ENCODE measurements at places on chromosomes 12 and 14.

DNA sequence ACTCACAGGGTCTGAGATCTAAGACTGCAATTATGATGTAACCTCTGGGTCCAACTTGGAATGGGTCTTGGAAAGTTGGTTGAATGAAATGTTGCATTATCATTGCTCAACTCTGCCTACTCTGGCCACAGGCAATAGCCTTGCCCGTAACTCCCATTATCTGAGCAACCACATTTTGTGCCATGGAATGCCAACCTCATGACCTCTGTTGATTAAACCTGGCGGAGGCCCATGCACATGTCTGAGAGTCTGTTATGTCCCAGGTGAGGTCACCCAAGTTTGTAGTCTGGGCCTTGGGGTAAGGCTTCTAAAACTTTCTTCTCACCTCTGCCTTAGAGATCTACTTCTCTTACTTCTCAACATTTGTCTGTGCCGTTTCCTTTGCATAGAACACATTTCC is 140.9 kb downstream of the TBX5 start:
- DNase-seq, result no peak

DNA sequence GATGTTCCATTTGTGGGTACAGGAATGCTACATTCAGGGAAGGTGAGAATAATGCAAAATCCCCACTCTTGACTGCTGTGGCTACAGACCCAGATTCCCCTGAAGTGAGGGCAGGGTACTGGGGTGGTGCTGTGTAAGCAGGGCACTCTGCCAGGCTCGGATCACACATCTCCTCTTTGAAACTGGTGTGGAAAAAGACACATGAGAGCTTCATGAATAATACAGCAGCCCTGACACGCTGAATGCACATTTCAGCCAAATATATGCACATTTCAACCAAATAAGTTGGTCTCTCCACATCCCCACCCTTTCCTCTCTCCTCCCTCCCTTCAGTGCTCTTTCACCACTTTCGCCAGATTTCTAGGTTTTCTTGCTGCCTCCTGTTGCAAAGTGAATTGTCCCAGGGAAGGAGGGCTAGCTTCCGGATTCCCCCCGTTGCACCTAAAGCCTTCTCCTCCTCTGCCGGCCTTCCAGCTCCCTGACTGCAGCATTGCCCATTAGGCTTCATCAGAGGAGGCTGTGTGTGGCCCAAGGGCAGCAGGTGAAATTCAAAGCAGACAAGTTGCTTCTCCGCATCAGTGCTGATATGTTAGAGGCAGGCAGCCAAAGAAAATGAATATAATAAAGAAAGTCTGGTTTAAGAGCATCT is 118.2 kb upstream of the TMCC3 start:
- no peak for DNase-seq

DNA sequence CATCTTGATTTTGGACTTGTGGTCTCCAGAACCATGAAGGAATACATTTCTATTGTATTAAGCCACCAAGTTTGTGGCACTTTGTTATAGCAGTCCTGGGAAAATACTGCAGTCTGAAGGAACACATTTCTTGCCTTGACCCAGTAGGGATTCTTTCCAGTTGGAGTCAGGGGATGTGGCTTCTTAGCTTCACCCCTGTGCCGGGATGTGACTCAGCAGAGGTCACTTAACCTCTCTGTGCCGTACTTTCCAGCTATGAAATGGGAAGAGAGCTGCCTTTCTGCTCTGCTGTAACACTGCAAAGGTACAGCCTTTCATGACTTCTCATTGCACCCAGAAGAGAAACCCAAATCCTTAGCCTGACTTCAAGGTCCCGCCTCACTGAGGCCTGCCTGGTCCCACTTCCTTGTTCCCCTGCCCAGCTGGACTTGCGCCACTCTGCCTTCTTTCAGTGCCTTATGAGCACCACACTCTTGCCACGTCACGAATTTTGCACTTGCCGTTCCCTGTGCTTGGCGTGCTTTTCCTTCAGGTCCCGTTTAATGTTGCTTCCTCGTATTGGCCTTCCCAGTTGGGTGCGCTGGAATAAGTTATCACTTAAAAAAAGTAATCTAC is 24.2 kb downstream of the CHST11 start:
- no peak for DNase-seq

GRCh38 chr12:44574586-44574985 is 301.5 kb downstream of the NELL2 start:
- no peak for DNase-seq

DNA sequence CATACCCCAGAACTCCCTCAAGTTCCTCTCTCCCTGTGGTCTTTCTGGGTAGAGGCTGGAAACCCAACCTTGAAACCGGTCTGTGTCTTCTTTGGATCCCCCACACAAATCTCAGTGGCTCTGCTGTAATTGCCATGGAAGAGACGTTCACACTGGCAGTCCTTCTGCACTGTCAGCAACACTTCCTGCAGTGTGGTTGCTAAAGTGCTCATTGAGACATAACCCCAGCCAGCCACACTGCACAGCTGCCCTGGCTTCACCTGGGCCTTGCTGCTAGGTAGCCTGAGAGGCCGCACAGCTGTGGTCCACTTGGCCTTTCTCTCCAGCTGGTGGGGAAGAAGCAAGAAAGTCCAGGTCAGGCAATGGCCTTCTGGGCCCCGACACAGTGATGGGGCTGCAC is 2.4 kb downstream of the GZMH start:
- DNase-seq, result no peak

Measured in GM23338 (cell line).